ENCODE measurements at places on chromosomes 11 and 22.

GRCh38 chr11:113555071-113555619 is 79.9 kb upstream of the DRD2 start:
- no peak for DNase-seq

GRCh38 chr22:24185001-24185500 is 3.8 kb downstream of the SUSD2 start:
- DNase-seq: no peak

DNA sequence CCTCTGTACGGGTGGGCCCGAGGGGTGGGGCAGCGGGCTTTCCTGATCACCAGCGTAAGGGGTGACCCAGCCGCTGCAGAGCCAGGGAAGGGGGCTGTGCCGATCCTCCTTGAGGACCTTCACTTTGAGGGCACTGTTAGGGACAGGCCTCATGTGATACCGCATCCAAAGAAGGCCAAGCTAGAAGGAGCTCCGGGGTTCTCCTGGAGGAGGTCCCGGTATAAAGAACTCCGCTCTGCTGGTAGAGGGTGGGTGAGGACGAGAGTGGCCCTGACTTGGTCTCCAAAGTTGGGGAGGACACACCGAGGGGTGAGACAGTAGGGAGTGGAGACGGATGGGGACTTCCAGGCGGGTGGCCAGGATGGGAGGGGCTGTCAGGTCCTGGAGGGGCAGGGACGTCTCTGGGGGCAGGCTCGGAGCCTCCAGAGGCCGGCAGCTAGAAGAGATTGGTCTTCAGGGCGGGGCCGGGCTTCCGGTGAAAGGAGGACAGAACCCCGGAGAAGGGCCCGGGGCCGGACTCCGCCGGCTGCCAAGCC is 4.6 kb downstream of the PHOX2A start:
- DNase-seq: peak; percentile 87

DNA sequence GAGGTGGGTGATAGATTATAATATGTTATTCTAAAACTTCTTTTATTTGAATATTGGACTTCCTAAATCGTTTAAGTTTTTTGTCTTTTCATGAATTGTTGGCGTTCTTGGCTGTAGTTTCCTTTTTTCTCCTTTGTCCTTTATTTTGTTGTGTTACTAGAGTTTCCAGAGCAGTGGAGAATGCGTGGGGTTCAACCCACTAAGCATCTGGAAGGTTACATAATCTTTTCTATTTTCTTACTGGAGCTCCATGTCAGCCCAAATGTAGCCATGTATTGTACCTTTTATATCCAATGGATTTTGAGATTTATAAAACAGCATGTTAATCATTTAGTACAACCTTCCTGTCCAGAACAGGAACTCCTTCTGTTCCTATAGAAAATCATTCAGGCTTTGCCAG is 63.2 kb downstream of the PPP6R3 start:
- DNase-seq: no peak

GRCh38 chr11:126680131-126680530 is 320.4 kb downstream of the KIRREL3 start:
- peak; percentile 11 for DNase-seq

- no peak for DNase-seq
These were observed 11.9 kb downstream of the MS4A8 start for GRCh38 chr11:60711276-60711675.

GRCh38 chr22:33314316-33314715 is 256.1 kb upstream of the SYN3 start:
- DNase-seq: no peak
